Suprapubic skin (tissue), 4 donors: ENCODE measurements at places on chromosomes 16 and 17. TPM values are rescaled to one million over a fixed set of nuclear protein-coding genes. Genes with fewer than 3 reads are reported as not detected.

DNA sequence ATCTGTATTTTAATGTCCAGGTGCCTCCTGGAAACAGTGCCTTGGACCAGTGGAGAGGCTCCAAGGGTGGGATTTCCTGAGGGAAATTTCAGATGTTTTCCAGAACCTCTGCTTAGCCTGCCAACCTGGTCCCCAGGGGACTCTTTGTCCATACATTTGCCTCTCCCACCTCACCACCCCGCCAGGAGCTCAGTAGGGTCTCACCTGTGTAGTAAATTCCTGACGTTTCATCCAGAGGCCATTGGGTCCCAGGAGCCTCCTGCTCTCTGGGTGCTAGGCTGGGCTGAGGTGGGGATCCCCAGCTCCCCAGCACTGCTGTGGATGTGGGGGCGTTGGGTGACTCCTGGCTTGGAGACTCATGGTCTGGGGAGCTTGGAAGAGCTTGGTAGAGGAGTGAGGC, 2.7 kb downstream of the NLRP1 start:
- H3K36me3 ChIP-seq = peaks cover 27% of the 10 kb centered on the region
- no peak overlapping the region for H3K27ac ChIP-seq
- H3K4me3 ChIP-seq = no peak overlapping the region

DNA sequence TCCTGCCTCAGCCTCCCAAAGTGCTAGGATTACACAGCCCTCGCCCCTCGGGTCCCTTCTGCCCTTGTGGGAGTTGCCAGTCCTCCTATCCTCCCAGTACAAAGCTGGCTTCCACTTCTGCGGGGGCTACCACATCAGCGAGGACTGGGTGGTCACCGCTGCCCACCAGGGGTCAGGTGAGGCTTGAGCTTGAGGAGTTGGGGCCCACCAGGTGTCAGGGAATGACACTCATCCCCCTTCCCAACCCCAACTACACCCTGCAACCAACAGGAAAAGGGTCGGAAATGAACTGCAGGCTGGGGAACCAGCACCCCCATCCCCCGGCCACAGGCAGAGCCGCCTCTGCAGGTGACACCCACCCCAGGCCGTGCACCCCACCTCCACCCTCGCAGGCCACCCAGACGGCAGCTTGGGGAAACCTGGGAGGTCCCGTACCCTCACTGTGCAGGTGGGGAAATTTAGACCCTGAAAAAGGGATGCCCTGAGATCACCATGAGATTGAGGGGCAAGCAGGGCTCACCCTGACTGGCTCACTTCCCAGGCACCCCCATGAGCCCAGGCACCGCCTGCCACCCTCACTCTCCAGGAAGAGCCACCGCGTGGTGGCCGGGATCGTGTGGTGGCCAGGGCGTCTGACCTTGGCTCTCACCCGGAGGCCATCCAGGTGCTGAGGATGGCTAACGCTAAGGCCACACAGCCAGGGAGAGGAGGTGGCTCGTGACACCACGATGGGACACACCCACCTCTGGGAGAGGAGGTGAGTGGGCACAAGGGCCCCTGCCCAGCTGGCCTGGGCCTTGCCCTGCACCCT, 8.0 kb downstream of the CTRB1 start:
- no peak for DNase-seq
- H3K36me3 ChIP-seq = peaks cover 30% of the 10 kb centered on the region
- H3K27me3 ChIP-seq = peaks cover 8% of the 10 kb centered on the region
- H3K4me3 ChIP-seq = no peak overlapping the region
- H3K4me1 ChIP-seq = no peaks in the 10 kb centered on the region

GRCh38 chr17:73542323-73542722, 101.9 kb downstream of the SDK2 start:
- peaks cover 27% of the 10 kb centered on the region for H3K4me1 ChIP-seq
- DNase-seq = no peak
- H3K27me3 ChIP-seq = peaks cover 3% of the 10 kb centered on the region
- H3K36me3 ChIP-seq = no peaks in the 10 kb centered on the region

GRCh38 chr17:79046197-79046915, 22.4 kb downstream of the C1QTNF1 start:
- peak overlapping the region; percentile 39 for H3K27ac ChIP-seq
- H3K4me1 ChIP-seq = peaks cover 31% of the 10 kb centered on the region
- H3K4me3 ChIP-seq = no peak overlapping the region
- H3K36me3 ChIP-seq = no peaks in the 10 kb centered on the region

The ZNF19 gene
- total RNA-seq = 10.4 TPM

The PRR11 gene
- 5.3 TPM for total RNA-seq

GRCh38 chr16:69831212-69832123, 69.3 kb downstream of the WWP2 start:
- no peaks in the 10 kb centered on the region for H3K27me3 ChIP-seq
- H3K36me3 ChIP-seq = peaks cover 8% of the 10 kb centered on the region
- H3K4me3 ChIP-seq = no peak overlapping the region
- peaks cover 17% of the 10 kb centered on the region for H3K4me1 ChIP-seq
- no peak overlapping the region for H3K27ac ChIP-seq

- H3K4me3 ChIP-seq = no peak overlapping the region
- peaks cover 3% of the 10 kb centered on the region for H3K36me3 ChIP-seq
- H3K27ac ChIP-seq = no peak overlapping the region
- H3K4me1 ChIP-seq = no peaks in the 10 kb centered on the region
Measured at GRCh38 chr17:35701491-35701890, 29.9 kb upstream of the RASL10B start.

DNA sequence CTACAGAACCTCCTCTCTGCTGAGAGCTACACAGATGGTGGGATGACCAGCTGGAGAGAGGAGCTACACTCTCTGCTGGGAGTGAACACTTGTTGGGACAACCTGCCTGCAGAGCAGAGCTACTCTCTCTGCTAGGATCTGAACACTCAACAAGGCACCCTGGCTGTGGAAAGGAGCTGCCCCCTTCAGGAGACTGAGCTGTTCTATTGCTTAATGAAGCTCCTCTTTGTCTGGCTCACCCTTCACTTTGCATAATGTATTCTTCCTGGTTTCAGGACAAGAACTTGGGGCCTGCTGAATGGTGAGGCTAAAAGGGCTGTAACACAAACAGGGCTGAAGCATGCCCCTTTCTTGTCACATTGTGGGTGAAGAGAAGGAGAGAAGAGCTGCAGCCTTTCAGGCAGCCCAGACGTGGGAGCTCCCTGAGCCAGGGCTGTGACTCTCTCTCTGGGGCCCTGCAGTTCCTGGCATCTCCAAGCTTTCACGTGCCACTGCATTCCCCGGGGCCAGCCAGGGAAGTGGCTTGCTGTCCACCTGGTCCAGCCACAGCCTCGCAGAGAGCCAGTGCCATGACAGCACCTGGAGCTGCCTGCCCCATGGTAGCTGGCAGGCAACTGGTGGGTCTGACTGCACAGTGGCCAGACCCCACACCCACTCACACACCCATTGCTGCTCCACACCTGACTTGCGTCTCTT, 272.8 kb upstream of the KCNJ16 start:
- DNase-seq = no peak
- no peaks in the 10 kb centered on the region for H3K27me3 ChIP-seq
- H3K27ac ChIP-seq = no peak overlapping the region
- H3K36me3 ChIP-seq = no peaks in the 10 kb centered on the region
- no peak overlapping the region for H3K4me3 ChIP-seq

- H3K27me3 ChIP-seq = no peaks in the 10 kb centered on the region
- peaks cover 9% of the 10 kb centered on the region for H3K36me3 ChIP-seq
- no peak overlapping the region for H3K27ac ChIP-seq
- no peak overlapping the region for H3K4me3 ChIP-seq
Measured at GRCh38 chr16:15581127-15581815, 61.7 kb downstream of the MARF1 start.

DNA sequence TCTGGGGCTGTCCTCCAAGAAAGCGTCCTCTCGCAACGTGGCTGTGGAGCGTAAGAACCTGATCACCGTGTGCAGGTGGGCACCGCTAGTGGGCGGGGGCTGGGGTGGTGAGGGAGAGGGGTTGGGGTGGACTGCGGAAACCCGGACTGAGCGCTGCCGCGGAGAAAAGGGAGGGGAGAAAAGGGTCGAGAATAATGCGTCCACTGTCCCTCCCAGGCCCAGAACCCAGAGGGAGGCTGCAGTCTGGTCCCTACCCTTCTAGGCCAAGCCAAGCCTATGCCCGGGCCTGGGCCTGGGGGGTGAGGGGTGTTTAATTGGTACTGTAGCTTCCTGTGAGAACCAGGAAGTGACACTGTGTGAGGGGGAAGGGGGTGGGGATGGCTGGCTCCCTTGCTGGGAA, 464 bp downstream of the RUNDC3A start:
- DNase-seq = no peak
- no peaks in the 10 kb centered on the region for H3K36me3 ChIP-seq
- no peak overlapping the region for H3K27ac ChIP-seq
- peaks cover 26% of the 10 kb centered on the region for H3K4me1 ChIP-seq
- H3K4me3 ChIP-seq = peak overlapping the region; percentile 53
